ENCODE measurements at places on chromosomes 1 and 21.

GRCh38 chr1:6623269-6623965 is 1.3 kb upstream of the THAP3 start:
- no peak for DNase-seq

DNA sequence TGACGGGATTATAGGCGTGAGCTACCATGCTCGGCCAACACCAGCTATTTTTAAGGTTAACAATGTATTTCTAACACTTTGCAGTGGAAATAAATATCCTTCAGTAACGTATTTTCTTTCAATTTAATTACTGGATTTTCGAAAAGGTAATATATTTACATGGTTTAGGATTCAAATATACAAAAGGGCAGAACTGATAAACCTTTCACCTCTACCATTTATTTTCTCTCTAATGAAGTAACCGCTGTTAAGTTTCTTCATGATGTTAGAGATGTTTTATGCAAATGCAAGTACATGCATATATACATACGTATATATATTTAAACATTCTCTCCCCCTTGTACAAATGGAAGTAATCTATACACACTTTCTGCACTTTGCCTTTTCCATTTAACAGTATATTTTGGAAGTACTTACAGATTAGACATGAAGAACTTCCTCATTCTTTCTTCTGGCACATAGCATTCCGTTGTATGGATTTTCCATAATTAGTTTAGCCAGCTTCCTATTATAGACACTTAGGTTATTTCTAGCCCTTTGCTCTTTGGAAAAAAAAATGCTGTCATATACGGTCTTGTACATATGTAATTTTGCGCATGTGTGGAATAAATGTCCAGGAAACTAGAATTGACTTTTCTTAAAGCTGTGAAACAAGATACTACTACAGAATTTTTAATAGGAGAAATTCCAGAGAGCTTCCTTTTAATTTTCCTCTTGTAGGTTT is 14.9 kb upstream of the HJV start:
- DNase-seq = peak; percentile 47

- DNase-seq = no peak
Observed at GRCh38 chr21:45033791-45034555, 40.4 kb upstream of the ADARB1 start.

DNA sequence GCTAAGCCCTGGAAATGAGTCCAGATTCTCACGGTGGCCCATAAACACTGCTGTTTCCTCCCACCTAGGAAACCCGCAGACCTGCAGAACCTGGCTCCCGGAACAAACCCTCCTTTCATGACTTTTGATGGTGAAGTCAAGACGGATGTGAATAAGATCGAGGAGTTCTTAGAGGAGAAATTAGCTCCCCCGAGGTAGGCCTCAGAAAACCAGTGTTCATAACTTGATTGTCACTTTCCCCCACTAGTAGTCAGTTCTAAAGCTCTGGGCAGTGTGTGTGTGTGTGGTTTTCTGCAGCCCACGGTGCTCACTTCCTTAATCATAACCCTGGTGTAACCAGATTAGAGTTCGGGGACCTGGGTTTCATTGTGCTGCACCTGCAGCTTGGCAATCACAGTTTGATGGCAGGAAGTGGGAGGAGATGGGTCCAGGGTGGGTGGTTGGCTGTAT is 39.1 kb downstream of the CLIC6 start:
- no peak for DNase-seq

- no peak for DNase-seq
Observed at GRCh38 chr1:33880305-33880704, 16.4 kb downstream of the HMGB4 start.

- no peak for DNase-seq
Observed at GRCh38 chr1:186658999-186659398, 21.2 kb downstream of the PTGS2 start.

GRCh38 chr1:7620196-7620595 is 150.9 kb upstream of the VAMP3 start:
- DNase-seq = peak; percentile 1

DNA sequence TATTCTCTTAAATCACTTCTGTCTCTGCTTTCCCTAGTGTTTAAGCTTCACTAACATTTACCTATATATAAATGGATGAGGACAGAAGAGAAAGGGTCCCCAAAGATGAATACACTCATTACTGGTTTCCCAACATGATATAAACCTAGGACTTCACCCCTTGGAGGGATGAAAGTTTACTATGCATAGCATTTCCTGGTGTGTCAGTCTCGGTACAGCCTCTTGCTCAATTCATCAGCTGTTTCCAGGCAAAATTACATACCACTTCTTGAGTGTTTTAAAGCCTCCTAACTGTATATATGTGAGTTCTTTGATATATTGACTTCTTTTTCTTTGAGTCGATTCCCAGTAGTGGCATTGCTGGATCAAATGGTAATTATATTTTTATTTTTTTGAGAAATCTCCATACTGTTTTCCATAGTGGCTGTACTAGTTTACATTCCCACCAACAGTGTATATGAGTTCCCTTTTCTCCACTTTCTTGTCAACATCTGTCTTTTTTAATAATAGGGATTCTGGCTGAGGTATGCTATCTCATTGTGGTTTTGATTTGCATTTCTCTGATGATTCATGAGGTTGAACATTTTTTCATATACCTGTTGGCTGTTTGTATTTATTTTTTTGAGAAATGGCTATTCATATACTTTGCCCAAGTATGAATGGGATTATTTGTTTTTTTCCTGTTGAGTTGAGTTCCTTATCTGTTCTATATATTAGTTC is 259.3 kb upstream of the CACYBP start:
- no peak for DNase-seq

GRCh38 chr1:18938707-18939070 is 17.8 kb downstream of the IFFO2 start:
- no peak for DNase-seq

DNA sequence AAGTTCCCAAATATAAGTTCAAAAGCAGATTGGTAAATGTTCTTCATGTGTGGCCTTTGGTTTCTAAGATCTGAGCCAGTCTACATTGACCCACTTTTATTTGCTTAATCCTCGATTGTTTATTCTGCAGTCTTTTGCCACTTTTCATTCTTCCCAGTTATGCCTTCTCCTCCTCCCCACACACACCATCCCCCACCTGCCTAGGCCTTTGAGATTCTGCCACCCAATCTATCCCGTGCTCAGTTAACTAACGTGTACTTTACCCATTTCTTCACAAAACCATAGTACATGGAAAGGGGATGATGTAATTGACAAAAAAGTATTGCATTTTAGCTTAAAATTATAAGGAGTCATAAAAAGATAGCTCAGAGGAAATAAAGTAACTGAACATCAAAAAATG is 3.7 kb downstream of the CFH start:
- DNase-seq = no peak

- DNase-seq = no peak
Observed at GRCh38 chr1:230153641-230154296, 86.7 kb downstream of the GALNT2 start.

- DNase-seq = no peak
Observed at GRCh38 chr1:234214911-234215892, 158.1 kb upstream of the COA6 start.

DNA sequence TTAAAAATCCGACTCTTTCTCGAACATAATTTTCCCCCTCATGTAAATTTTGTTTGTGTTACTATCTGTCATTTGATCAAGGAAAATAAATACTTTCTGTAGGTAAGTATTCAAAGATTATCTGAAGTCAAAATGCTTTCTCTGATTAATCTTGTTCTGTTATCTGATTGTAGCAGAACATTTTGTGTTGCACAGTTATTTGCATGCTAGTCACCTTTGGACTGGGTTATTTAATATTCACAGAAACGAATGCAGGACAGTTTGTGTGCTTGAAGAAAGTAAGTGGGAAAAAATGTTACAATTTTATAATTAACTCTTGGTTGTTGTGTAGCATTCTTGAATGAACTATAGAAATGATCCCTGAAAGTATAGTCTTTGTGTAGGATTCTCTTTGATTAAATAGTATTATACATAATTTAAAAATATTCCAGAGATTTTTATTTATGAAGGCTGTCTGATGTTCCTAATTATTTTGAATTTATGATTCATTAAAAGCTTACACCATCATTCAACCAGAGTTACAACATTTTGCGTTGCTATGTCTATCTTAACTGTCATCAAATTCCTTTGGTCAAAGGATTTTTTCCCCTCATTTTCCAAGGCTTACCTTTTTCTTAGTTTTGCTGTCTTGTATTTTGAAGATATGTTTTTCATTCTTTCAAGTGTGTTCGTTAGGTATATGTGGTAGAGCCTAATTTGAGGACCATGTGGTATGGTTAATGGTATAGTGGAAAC is 176.6 kb downstream of the GIPC2 start:
- no peak for DNase-seq

DNA sequence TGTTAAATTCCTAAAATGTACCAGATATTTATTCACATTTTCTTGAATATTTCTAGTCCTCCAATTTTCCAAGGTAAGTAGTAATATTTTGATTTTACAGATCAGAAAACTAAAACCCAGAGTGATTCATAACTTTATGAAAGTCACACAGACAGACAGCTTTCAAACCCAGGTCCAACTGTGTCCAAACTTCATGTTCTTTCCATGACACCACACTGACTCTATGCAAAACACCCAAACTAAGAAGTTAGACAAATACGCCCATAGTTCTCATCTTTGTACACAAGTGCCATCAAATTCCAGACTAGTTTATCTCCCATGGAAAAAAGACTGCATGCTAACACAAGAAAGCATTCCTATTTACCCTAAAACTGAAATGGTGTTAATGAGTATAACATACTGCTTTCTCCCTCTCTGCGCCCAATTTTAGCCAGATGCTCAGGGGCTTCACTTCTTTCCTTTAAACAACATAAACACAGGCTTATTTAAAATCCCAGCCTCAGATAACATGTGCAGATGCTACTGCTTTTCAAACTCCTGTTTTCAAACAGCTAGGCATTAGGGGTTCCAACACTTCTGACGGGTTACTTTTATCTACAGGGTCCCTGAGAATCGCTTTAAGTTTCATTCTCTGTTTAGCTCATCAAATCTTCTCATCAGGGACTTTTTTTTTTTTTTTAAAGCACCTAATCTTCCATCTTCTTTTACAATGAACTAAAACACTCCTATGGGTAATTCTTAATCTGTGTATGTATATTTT is 44.6 kb downstream of the WASF2 start:
- DNase-seq = no peak

GRCh38 chr1:93679546-93679945 is 2.1 kb downstream of the BCAR3 start:
- no peak for DNase-seq

GRCh38 chr1:205091043-205091740 is 6.9 kb upstream of the TMEM81 start:
- no peak for DNase-seq

- no peak for DNase-seq
Observed at GRCh38 chr1:228866468-228866867, 131.2 kb downstream of the RHOU start.

DNA sequence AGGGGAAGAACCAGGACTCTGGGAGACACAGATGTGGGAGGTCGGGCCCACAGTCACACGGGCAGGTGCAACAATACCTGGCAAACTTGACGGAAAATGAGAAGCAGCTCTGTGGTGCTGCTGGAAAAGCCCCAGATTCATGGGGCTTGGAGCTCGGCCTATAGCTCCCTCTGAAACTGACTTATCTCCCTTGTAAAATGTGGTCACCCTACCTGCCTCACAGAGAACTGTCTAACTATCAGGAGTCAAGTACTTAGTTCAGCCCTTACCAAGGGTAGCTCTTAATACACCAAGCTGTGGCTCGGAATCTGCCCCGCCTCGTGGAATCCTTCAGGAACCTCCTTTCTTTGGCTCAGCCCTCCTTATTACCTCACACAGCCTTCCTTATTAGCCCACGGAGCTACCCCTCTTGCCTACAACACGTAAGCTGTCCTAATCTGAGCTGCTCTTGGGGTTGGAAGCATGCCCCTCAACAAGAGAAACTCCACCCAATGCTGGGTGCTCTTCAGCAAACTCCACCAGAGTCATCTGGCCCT is 68.9 kb downstream of the MRPL37 start:
- DNase-seq = no peak

- DNase-seq = no peak
Observed at GRCh38 chr21:42465008-42465802, 30.8 kb downstream of the RSPH1 start.

- DNase-seq = no peak
Observed at GRCh38 chr1:231049121-231049979, 9.3 kb upstream of the FAM89A start.

- peak; percentile 65 for DNase-seq
Observed at GRCh38 chr1:32893198-32894018, 7.1 kb downstream of the HPCA start.

- DNase-seq = no peak
Observed at GRCh38 chr1:232764458-232765251, 40.6 kb upstream of the MAP10 start.

DNA sequence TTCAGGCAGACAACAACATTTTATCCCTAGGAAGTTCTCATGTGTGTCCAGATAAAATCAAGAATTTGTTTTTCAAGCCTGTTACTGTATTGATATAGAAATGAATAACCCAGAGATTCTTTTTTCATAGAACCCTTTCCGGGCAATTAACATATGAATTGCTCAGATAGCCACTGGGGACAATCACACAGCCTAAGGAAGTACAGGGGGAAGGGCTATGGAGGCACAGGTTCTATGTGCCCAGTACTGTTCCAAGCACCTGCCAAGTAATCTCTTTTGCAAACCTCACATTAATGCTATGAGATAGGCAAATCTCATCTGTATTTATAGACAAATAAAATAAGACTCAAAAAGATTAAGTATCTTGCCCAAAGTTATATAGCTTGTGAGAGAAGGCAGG is 84.9 kb downstream of the NTNG1 start:
- no peak for DNase-seq

GRCh38 chr1:116096013-116096618 is 15.1 kb upstream of the MAB21L3 start:
- DNase-seq = no peak

DNA sequence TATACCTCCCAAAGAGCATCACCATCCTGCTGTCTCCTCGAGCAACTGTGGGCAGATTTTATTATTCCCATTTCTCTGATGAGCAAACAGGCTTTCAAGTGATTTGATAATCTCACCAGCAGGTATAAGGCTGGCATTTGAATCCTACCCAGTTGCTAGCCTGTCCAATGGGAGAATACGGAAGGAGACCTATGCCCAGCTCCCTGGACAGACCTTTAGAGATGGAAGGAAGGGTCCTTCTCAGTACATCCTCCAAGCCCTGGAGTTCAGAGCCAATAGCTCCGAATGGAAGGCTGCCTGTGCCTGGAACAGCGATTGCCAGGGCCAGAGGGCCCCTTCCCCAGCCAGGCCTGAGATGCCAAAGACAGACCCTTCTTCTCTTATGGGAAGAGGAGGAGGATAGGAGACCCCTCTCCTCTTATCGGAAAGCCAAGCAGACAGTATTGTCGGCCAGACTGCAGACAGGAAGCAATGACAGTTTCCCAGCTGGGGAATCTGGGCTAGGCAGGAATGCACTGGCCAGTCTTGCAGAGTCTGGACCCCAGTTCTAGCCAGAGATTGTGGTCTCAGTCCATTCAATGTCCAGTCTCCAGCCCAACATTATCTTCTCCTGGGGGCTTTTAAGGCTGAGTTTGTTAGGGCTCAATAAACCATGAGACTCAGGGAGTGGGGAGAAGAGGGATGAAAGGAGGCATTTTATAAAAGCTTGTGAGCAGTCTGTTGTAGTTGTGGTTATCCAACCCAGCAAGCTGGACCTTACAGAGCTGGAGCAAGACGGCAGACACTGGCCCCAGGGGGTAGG is 2.0 kb downstream of the IFFO2 start:
- no peak for DNase-seq

- no peak for DNase-seq
Observed at GRCh38 chr1:213385806-213386324, 334.8 kb downstream of the RPS6KC1 start.

Measured in NCI-H1105 (cell line).